T-helper 2 cell (primary cell): ENCODE measurements at places on chromosomes 7 and 10.

DNA sequence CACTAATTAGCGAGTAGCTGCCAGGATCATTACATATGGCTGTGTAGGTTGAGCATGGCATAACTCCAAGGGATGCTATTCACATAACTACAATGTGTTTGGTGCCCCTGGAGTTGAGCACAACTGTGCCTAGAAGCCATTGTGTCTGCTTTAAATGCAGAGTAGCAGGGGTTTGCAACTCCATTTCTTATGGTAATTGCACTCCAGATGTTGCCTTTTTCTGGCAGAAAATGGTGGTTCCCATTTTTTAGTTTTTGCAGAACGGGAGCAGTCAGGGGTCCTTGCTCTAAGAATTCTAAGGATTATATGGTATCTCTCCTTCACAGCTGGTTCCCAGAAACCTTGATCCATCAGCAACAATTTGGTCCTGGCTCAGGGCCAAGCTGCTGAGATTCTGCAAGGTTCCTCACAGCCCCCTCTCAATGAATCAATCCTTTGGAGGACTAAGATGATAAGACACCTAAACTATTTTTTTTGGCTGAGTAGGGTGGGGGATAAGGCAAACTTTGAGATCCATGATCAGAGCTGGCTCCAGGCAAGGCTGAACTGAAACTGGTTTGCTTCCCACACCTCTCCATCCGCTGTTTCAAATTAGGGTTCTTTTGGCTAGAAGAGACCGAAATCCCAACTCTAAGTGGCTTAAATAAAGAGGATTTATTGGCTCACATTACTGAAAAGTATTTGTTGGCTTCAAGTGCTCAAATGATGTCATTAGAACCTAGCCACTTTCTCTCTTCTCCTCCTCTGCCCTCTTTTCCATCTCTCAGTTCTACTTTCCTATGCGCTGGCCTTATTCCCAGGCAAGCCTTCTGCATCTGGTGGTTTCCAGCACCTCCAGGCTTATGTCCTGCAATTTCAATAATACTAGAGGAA, 97.5 kb upstream of the CCDC6 start:
- no peak for DNase-seq

GRCh38 chr10:91813251-91813650, 15.0 kb downstream of the TNKS2 start:
- DNase-seq: no peak

GRCh38 chr10:112250555-112250954, 32.6 kb upstream of the TECTB start:
- DNase-seq: no peak

- no peak for DNase-seq
Measured at GRCh38 chr10:5587151-5588079, 62.7 kb downstream of the CALML3 start.

GRCh38 chr7:95693551-95694333, 78.6 kb upstream of the DYNC1I1 start:
- no peak for DNase-seq

GRCh38 chr7:3162289-3162688, 118.6 kb upstream of the CARD11 start:
- no peak for DNase-seq

DNA sequence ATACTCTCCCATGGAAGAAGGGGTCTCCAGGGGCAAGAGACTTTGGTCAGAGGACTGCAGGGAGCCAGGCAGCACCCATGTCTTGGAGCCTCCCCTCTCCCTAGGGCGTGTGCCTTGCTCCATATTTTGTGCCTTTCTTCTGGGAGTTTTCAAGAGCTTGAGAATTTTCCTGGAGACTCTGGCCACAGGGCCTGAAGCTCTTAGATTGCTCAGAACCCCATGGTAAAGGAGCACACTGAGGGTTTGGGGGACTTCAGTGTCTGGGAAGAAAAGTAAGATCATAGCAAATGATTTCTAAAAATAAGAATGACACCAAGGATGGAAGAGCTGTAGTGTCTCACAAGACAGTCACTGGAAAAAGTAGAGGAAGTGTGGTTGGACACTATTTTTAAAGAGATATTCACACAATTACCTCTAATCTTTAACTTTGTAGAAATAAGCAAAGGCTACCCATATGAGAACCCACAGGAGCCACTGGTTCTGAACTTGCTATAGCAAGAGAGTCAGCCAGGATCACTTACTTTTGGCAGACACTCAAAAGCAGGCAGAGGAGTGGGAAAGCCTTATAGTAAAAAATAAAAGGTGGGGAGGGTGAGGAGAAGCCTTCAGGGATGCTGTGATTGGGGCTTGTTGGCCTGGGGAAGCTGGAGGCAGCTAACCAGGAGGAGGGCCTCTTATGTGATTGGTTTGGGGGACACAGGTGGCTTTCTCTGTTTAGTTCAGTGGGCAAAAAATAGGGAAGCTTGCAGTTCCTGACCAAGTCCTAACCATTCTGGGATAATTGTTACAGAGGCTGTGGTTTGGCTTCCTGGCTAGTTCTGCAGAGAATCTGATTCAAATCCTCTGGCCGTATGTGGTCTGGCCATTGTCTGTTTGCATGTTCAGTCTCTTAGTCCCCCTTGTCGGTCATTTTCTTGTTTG, 5.1 kb upstream of the CSGALNACT2 start:
- DNase-seq: no peak

GRCh38 chr7:16092711-16093110, 328.6 kb downstream of the CRPPA start:
- no peak for DNase-seq

GRCh38 chr10:76161301-76161582, 729.8 kb downstream of the LRMDA start:
- no peak for DNase-seq

- no peak for DNase-seq
Measured at GRCh38 chr10:47380341-47381102, 3.6 kb downstream of the ZNF488 start.

DNA sequence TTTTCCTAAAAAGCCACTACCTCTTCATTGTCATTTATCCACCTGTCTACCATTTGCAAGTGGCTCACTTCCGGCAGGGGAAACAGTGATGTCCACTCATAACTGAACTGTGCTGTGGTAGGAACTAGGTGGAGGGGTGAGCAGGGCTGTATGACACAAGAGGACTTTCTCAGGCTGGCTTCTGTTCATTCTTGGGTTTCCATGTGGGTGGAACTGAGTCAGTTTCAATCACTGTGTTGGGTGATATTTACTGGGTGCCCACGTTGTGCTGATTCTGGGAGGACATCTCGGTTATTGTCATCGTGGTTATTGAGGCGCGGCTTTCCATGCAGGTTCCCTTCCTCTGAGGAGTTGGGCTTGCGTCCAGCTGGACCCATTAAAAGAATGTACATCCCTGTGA, 38.8 kb downstream of the RAMP3 start:
- DNase-seq: no peak

DNA sequence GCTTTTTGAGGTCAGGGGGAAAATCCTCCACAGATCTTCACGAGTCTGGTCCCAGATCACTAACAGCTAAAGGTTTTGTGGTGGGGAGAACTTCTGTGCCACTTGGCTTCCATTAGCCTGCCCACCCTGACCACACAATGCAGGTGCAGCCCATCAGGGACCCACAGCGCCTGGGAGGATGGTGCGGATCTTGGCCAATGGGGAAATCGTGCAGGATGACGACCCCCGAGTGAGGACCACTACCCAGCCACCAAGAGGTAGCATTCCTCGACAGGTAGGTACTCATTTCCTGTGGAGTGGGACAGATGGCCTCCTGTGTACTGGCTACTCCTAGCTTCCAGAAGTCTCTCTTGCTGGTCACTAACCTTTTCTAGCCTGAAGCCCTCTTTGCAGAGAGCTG, 1.5 kb downstream of the FAM241B start:
- DNase-seq: no peak

DNA sequence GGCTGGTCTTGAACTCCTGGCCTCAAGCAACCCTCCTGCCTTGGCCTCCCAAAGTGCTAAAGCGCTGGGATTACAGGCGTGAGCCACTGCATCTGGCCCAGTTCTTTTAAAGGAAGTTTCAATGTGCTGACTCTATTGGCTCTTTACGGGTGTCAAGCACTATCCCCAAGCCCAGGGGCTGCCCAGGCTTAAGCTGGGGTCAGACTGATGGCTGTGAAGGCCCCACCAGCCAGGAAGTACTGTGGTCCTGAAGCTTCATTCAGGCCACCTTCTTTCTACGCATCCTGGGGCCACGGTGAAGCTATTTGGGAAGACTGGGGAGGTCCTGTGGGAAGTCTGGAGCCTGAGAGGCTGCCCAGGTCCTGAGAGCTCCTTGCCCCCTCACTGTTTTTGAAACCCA, 8.0 kb downstream of the GPR15LG start:
- DNase-seq: no peak

DNA sequence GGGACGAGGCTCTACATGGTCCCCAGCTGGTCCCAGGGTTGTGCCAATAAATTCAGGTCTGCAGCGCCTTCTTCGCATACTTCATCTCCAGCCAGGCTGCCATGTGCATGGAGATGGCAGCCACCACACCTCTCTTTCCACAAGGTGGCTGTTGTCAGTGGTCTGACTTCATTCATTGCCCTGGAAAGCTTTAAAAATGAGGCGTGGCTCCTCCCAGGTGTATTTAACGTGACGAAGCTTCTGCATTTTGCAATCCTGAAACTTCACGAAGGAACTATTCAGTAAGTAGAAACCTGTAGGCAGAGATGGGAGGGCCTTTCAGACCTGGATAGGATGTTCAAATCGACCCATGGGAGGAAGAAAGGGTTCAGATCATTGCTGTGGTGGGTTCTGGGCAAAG, 53.7 kb downstream of the PFKFB3 start:
- no peak for DNase-seq

- no peak for DNase-seq
Measured at GRCh38 chr10:121644501-121644900, 46.3 kb upstream of the FGFR2 start.

GRCh38 chr10:123480845-123481244, 185.3 kb upstream of the GPR26 start:
- DNase-seq: no peak

- no peak for DNase-seq
Measured at GRCh38 chr7:36650766-36651312, 73.5 kb downstream of the AOAH start.

- DNase-seq: no peak
Measured at GRCh38 chr7:158353606-158354570, 233.7 kb downstream of the PTPRN2 start.

- DNase-seq: no peak
Measured at GRCh38 chr10:3606309-3606708, 178.7 kb downstream of the KLF6 start.

GRCh38 chr10:31885971-31886370, 42.7 kb downstream of the ARHGAP12 start:
- DNase-seq: no peak

DNA sequence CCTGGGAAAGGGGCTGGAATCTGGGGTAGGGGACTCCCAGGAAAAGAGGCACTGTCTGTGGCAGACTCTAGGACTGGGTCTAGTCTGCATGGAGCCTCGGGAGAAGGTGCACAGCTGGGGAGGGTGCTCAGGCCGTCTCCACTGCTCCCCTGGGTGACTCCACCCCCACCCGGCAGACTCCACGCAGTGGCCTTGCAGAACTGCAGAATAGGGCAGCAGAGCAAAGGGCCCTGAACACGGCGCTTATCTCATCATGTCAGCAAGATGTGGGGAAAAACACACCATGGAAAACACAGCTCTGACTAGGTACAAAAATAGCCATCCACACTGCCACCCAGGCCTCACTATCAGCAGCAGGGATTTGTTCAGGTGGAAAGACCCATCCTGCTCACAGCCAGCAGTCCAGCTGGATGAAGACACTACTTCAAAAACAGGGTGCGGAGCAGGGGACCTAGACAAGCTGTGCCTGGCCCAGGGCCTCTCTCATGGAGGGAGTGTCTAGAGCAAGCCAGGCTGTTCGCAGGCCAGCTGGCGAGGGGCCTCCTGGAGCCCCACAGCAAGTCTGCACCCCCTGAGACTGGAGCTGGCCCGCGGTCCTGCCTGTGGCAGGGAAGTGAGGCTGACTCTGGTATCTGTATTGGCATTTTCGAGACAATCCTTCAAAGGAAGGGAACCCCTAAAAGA, 11.7 kb downstream of the MAT1A start:
- DNase-seq: no peak

GRCh38 chr7:69395061-69395714, 203.1 kb upstream of the AUTS2 start:
- no peak for DNase-seq
